ENCODE measurements at places on chromosomes 7 and 10. TPM values are rescaled to one million over a fixed set of nuclear protein-coding genes. Genes with fewer than 3 reads are reported as not detected.

EVX1 gene
- not detected for total RNA-seq

GAD2 gene
- not detected for total RNA-seq

CCDC146 gene
- 22.8 TPM for total RNA-seq

SPDYE8 gene
- total RNA-seq: not detected

SUMF2 gene
- total RNA-seq: 102 TPM

PLCE1 gene
- total RNA-seq: 9.7 TPM

CACUL1 gene
- total RNA-seq: 50.7 TPM

SPDYE1 gene
- not detected for total RNA-seq

CARD11 gene
- total RNA-seq: not detected

USP6NL gene
- total RNA-seq: 10.3 TPM

PIK3CG gene
- 4.5 TPM for total RNA-seq

IL6 gene
- total RNA-seq: 43.3 TPM

LLCFC1 gene
- not detected for total RNA-seq

ATP6V1F gene
- 131 TPM for total RNA-seq

SMKR1 gene
- not detected for total RNA-seq

AKR1C4 gene
- total RNA-seq: not detected

RBM17 gene
- total RNA-seq: 63.1 TPM

TES gene
- 289 TPM for total RNA-seq

GIMAP8 gene
- total RNA-seq: 7.1 TPM

OAT gene
- 117 TPM for total RNA-seq

MYOF gene
- total RNA-seq: 33.6 TPM

FGFBP3 gene
- not detected for total RNA-seq

SLC26A4 gene
- 0.54 TPM for total RNA-seq

PNLIPRP1 gene
- not detected for total RNA-seq

TSPAN15 gene
- total RNA-seq: 76.4 TPM

CLRN3 gene
- total RNA-seq: not detected

PLEKHS1 gene
- not detected for total RNA-seq

BNIP3 gene
- total RNA-seq: 85.9 TPM

SDK1 gene
- 13.7 TPM for total RNA-seq

MEOX2 gene
- 9.7 TPM for total RNA-seq

SFTPA1 gene
- total RNA-seq: not detected

CFAP43 gene
- total RNA-seq: 0.36 TPM

DYNC1I1 gene
- total RNA-seq: 52.3 TPM

FAM237B gene
- total RNA-seq: not detected

MYL10 gene
- not detected for total RNA-seq

INPP5F gene
- 19.3 TPM for total RNA-seq

FAM20C gene
- 51.3 TPM for total RNA-seq

AQP1 gene
- total RNA-seq: 114 TPM

Measured in sigmoid colon (tissue), 7 donors.